ENCODE measurements at places on chromosomes 3 and 15. TPM values are rescaled to one million over a fixed set of nuclear protein-coding genes. Genes with fewer than 3 reads are reported as not detected.

- no peak for DNase-seq
Measured at GRCh38 chr3:79516795-79517194, 251.0 kb downstream of the ROBO1 start.

- peak; percentile 78 for DNase-seq
Measured at GRCh38 chr15:37900326-37901221, 33.9 kb upstream of the TMCO5A start.

DNA sequence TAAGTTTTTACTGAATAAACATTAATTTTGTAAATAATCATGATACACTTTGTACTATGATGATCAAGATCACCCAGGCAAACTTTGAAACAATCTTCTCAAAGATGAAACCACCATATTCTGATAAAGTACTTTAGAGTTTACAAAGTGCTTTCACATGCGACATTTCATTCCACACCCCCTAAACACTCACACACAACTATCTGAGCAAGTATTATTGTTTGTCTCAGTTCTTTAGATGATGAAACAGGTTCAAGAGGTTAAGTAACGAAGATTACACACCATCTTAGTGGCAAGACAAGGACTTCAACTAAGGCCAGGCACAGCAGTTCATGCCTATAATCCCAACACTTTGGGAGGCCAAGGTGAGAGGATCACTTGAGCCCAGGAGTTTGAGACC is 37.6 kb downstream of the ZNF148 start:
- DNase-seq: no peak

GRCh38 chr15:60840703-60841411 is 361.9 kb upstream of the ICE2 start:
- no peak for DNase-seq

DNA sequence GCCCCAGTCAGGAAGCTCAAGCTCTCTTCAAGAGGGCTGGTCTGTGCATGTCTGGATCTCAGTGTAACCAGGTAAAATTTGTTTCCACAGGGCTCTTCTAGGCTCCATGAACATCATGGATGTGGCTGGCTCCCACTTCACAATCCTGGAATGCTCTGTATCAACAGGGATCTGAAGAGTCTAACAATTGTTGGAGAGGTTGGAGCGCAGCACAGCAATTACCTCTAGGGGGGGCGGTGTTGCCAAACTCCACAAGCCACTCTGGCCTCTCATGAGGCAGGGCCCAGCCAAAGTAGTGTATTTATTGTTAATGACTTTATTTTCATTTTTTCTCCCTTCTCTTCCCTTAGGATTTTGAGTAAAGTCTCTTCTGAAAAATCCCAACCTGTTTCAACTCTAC is 6.1 kb upstream of the EIF2B5 start:
- peak; percentile 39 for DNase-seq

DNA sequence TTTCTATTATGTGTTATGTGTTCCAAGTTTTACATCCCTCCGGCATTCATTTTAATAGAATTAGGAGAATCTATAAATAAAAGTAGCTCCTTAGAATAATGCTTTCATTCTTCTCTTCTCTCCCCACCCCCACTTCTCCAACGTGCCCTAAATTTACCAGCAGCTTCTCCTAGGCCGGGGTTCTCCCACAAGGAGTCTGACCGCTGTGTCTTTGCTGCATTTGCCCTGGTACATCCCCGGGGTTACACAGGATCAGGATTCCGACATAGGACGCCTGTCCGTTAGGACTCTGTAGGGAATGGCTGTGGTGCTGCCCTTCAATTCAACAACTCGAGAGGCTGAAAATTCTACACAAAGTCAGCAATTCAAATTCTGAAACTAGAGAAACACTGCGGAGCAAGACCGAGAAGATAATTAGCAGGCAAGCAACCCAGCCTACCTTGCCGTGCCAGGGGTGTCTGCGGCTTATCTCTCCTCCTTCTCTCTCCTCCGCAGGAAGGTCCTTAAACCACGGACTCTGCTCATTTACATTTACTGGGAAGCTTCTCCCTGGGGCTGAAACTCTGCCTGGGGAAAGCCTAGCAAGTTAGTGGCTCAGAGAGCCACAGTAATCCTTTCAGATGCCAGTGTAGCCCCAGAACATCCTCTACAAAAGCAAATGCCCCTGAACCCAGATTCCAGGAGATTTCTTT is 18.8 kb downstream of the PCSK6 start:
- DNase-seq: no peak

GRCh38 chr15:85837011-85837433 is 42.3 kb upstream of the KLHL25 start:
- DNase-seq: peak; percentile 22

GRCh38 chr15:33243393-33243792 is 48.9 kb upstream of the FMN1 start:
- no peak for DNase-seq

DNA sequence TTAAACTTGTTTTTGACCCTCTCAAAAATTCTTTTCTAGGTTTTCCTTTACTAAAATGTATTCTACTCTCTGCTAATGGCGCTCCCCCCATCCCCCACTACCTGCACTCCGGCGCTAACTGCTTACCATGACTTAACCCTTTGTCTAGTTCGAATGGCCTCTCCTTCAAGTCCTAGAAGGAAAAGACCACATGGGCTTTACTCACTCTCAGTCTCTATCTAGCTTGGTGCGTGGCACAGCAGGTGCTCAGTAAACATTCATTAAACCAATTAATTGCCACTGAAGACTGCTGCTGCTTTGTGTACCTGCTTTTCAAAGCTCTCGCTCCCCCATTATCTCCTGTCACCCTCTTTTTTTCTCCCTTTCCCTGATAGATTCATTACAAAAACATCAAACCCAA is 457.7 kb upstream of the THRB start:
- no peak for DNase-seq

DNA sequence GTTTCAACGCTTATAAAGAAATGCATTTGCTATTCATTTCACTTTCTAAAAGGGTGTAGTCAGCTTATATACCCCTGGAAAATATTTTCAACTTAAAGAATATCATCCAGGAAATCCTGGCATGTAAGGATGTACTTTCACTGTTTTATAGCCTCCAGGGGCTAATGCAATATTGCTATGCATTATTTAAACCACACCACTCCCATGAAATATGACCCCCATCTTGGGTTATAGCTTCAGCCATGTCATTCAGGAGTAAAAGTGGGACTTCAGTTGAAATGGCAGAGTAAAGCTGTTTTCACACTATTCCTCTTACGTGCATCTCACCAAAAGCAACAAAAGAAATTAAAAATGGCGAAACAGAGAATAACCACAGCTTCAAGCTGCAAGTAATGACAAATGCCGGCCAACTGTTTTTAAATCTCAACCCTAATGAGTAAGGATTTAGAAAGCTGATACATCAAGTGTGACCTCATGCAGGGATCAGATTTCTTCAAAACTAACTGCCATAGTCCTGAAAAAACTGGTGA is 84.5 kb downstream of the COL6A6 start:
- peak; percentile 39 for DNase-seq

GRCh38 chr3:22269831-22270230 is 518.8 kb upstream of the ZNF385D start:
- DNase-seq: no peak

GRCh38 chr3:64257100-64257755 is 32.0 kb upstream of the PRICKLE2 start:
- no peak for DNase-seq

GRCh38 chr3:138456961-138457862 is 22.8 kb downstream of the ESYT3 start:
- no peak for DNase-seq

- DNase-seq: no peak
Measured at GRCh38 chr3:134222835-134223234, 27.8 kb downstream of the RYK start.

DNA sequence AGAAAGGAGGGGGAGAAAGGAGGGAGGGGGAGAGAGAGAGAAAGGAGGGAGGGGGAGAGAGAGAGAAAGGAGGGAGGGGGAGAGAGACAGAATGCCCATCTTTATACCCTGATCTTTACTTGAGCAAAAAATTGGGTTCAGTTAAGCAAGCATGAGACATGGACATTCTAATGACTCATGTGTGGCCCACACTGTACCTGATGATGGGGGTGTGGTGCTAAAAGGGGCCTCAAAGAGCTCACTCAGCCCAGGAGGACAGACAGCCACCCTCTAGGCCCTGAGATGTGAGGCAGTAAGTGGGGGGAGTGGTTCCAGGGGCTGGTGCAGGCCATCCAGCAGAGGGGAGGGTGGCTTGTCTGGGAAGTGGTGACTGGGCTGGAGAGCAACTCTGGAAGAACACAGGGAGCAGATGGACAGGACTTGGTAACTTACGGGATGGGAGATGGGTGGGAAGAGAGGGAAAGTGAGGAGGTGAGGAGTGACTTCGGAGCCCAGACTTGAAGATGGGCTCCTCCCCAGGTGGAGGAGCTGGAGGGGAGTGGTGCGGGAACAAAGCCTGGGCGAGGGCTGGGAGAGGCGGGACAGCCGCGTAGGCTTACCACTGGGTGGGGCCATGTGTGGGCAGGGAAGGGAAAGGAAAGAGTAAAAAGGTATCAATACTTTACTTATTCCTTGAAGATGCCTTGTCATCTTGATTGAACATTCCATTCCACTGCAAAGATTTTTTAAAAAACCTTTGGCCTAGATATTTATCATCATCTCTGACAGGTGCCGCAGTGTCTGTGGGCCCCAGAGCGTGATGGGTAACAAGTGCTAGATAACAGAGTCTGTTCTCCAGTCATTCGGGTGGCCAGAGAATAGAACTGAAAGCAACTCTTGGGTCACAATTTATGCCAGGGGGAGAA is 32.3 kb downstream of the TSPAN3 start:
- no peak for DNase-seq

DNA sequence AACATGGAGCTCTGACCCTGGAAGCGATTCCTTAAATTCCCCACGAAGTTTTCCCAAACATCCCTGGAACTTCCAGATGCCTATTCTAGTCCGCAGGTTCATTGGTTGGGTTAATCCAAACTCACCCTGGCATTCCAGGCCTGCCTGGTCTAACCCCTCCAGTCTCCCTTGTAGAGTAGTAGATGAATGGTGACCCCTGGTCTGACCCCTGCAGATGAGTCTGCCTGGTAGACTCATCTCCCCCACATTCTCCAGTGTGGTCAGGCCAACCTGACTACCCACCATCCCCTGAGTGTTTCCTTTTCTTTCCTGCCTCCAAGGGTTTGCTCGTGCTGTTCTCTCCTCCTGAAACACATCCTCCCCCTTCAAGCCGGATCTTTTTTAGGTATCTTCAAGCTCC is 10.8 kb upstream of the HRH1 start:
- no peak for DNase-seq

- no peak for DNase-seq
Measured at GRCh38 chr3:155326901-155327300, 33.4 kb upstream of the STRIT1 start.

- no peak for DNase-seq
Measured at GRCh38 chr15:62187910-62188309, 22.8 kb upstream of the C2CD4B start.

- no peak for DNase-seq
Measured at GRCh38 chr15:94028809-94029208, 202.6 kb upstream of the MCTP2 start.

GRCh38 chr15:68634531-68634930 is 55.7 kb downstream of the CORO2B start:
- DNase-seq: no peak

DNA sequence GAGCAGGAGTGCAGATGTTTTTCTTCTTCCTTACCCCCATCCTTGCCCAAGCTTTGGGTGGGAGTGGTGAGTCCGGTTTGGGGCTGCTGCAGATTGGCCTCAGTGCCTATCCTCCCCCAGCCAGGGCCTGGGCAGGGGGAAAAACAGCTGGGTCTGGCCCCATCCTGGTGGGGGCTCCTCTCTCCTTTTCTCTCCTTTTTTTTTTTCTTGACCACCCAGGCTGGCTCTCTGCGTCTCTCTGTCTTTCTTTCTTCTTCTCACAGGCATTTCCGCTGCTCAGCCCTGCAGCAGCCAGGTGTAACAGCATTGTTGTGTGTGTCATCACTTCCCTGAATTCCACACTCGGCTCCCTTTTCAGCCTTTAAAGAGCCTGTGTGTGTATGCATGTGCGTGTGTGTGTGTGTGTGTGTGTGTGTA is 2.0 kb downstream of the FOXL2NB start:
- no peak for DNase-seq

GRCh38 chr3:168071591-168072322 is 24.0 kb downstream of the GOLIM4 start:
- peak; percentile 91 for DNase-seq

- no peak for DNase-seq
Measured at GRCh38 chr15:50944672-50945071, 36.2 kb downstream of the AP4E1 start.

- DNase-seq: no peak
Measured at GRCh38 chr3:70111411-70111810, 111.9 kb downstream of the SAMMSON start.

- DNase-seq: no peak
Measured at GRCh38 chr15:48751595-48751994, 59.3 kb downstream of the CEP152 start.

Gene ZNF620
- total RNA-seq: 2.7 TPM

Gene GHRL
- not detected for total RNA-seq

Gene ATP13A5
- not detected for total RNA-seq

Gene ARGFX
- not detected for total RNA-seq

Gene SAMD7
- total RNA-seq: not detected

Gene ASB14
- total RNA-seq: not detected

Gene CERS3
- not detected for total RNA-seq

Gene OCA2
- total RNA-seq: not detected

Gene NEO1
- 7.3 TPM for total RNA-seq

Gene KNL1
- total RNA-seq: 33.6 TPM

Gene DOCK3
- total RNA-seq: 1.4 TPM

Gene NPRL2
- 24.8 TPM for total RNA-seq

Gene TJP1
- total RNA-seq: 41.7 TPM

Data from A172 (cell line).